ENCODE measurements at places on chromosomes 12 and 14.

GRCh38 chr14:100691395-100692056, 35.2 kb upstream of the DLK1 start:
- no peak for DNase-seq

DNA sequence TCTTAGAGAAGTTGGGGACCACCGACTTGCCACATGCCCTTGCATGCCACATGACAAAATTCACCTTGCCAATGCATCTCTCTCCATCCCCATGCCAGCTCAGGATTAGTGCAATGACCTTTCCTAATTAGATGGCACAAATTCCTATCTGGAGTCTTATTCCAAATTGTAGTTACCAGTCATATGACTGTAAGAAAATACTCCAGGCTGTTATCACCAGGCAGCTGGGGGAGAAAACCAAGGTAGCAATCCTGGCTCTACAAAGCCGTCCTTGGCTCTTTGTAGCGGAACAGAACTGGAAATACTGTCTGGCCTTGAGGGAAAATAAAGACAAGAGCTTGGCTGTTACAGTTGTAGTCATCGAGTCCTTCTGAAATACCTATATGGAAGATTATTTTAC, 208.5 kb upstream of the DIO2 start:
- no peak for DNase-seq

- no peak for DNase-seq
Observed at GRCh38 chr12:60269611-60270269, 673.9 kb downstream of the SLC16A7 start.

DNA sequence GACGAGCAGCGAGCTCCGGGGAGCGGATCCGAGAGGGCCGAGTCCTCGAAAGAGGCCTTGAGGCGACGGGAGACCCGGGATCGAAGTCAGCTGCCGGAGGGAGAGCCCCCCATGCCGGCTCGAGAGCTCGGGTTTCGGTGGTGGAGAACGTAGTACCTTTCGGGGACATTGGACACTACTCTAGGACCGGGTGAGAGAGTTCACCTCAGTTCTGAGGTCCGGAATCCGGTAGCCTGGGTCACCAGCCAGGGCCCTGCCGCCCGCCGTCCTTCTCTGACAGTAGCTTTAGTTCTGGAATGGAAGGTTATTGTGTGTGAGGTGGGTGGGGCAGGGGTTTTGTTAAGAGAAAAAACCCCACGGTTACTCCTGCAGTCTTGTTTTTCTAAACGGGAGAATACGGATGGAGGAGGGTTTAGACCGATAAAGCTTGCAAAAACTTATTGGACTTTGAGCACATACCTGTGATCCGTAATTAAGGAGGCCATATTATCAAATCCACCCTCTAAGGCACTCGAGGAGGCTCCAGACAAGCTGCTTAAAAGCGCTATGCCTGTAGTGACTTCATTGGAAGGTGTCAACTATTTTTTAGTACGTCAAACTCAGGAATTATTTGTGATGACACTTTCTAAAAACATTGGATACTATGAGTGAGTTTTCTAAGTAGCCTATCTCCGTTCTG, 765 bp downstream of the SCYL2 start:
- DNase-seq = peak; percentile 47

GRCh38 chr12:11832093-11832492, 182.6 kb downstream of the ETV6 start:
- DNase-seq = no peak

GRCh38 chr14:102796661-102797190, 19.5 kb downstream of the TRAF3 start:
- no peak for DNase-seq
